Jurkat, Clone E6-1 (cell line): ENCODE measurements at places on chromosomes 13 and 19.

GRCh38 chr19:38425222-38425809 is 703 bp downstream of the RASGRP4 start:
- DNase-seq = no peak

- no peak for DNase-seq
Measured at GRCh38 chr19:41131186-41131585, 17.0 kb downstream of the CYP2F1 start.

DNA sequence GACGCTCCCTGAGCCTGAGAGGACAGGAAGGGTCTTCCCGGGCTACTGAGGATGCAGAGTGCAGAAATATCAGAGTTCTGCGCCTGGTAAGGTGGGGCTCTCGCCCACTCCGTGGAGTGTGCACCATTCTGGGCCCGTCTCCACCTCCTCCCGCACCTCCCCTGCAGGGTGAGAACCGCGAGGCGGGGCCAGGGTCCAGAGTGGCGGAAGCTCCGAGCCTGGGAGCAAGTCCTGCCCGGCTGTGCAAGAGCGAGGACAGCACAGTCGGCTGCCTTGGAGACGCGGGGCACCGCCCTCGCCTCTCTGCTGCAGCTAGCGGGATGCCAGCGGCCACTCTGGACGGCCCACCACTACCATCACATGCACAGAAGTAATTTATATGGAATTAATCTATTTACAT is 2304.4 kb downstream of the PCDH9 start:
- no peak for DNase-seq

- DNase-seq = no peak
Measured at GRCh38 chr13:104595511-104595910, 1529.3 kb upstream of the SLC10A2 start.
